ENCODE measurements at places on chromosomes 4 and X.

GRCh38 chr4:30838331-30838730 lies 118.2 kb downstream of the PCDH7 start:
- no peak for DNase-seq

- no peak for DNase-seq
Measured at GRCh38 chrX:39952989-39953388, 144.8 kb downstream of the BCOR start.

GRCh38 chrX:101462892-101463291 lies 22.4 kb upstream of the ARMCX4 start:
- no peak for DNase-seq

DNA sequence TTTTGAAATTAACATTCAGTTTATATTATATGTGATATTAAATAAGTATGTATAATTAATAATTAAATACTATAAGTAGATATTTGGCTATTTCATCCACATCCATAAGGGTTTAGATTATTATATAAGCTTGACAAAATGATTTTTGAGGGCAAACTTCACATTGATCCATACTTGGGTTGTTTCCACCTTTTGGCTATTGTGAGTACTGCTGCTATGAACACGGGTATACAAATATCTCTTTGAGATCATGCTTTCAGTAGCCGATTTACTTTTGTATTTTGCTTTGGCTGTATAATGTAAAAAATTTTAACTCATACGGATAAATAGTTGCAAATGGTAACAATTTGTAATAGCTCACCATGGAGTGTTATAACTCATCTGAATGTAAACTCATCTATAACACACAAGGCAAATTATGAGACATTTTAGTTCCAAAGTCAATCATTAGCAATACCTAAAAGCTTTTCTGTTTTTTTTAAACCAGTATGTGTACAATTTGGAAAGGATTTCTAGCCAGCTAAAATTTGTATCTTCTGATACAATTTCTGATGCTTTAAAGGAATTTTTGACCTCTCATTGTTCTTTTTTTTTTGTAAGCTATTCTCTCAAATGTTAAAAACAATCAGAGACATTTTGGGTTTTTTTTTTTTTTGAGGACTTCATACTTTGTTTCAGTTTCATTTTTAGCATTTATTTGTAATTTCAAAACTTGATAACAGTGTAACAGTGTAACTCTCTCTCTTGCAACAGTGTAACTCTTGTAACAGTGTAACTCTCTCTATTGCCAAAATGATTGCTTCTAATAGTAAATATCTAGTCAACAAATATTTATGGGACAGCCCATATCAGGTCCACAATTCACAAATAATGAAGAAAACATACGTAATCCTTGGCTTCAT lies 51.8 kb upstream of the ARX start:
- DNase-seq = no peak

DNA sequence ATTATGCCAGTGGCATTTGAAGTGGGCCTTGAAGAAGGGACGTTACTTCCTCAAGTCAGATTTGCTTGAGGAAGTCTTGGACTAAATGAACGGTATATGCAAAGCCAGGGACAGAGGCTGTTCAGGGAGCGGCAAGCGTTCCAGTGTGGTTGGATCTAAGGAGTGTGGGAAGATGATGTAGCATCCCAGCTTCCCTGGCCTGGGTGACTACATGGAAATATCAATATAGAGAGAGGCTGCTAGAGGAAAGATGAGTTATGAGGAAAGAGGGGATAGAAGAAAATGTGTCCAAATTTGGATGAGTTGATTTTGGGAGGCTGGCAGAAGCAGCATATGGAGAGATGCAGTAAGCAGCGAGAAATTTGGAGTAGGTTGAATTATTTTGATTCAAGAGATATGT lies 432.5 kb upstream of the TENM3 start:
- no peak for DNase-seq

- DNase-seq = no peak
Measured at GRCh38 chrX:110415440-110416170, 57.0 kb downstream of the RTL9 start.

GRCh38 chrX:136735601-136736000 lies 45.1 kb downstream of the ARHGEF6 start:
- no peak for DNase-seq

GRCh38 chrX:112935029-112935428 lies 94.4 kb upstream of the AMOT start:
- no peak for DNase-seq

- DNase-seq = no peak
Measured at GRCh38 chr4:85986266-85986665, 373.6 kb downstream of the MAPK10 start.

DNA sequence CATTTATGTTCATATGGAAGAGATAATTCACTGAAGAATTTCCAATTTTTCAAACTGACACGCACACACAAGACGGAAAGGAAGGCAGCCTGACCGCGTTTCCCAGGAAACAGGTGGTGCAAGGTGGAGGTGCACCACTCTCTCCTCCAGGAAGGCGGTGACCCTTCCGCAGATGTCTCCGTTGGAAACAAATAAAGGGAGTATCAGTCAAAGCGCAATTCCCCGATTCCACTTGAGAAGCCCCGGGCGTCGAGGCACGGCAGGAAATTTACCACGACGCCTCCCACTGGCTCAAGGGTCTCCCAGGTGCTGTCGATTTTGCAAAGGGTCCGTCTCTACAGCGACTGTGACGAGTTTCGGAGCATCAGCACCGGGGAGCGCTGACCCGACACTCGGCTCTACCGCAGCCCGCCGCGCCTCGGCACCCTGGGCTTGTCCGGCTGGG lies 770 bp upstream of the TIGD2 start:
- DNase-seq = no peak

DNA sequence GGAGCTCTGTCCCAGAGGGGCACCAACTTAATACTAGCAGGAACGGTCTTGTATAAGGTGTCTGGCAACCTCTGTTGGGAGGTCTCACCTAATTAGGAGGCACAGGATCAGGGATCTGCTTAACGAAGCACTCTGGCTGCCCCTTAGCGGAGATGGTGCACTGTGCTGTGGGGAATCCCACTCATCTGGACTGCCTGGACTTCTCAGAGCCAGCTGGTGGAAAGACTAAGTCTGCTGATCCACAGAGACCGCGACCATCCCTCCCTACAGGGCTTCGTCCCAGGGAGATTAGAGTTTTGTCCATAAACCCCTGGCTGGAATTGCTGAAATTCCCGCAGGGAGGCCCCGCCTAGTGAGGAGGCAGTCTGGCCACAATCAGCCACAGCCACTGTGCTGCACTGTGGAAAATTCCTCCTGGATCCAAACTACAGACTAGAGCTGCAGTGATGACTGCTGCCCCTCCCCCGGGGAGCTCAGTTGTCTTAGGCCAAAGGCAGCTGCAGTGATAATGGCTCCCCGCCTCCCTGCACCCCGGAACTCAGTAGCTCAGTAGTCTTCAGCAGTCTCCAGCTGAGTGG lies 22.0 kb upstream of the ZCCHC4 start:
- no peak for DNase-seq

DNA sequence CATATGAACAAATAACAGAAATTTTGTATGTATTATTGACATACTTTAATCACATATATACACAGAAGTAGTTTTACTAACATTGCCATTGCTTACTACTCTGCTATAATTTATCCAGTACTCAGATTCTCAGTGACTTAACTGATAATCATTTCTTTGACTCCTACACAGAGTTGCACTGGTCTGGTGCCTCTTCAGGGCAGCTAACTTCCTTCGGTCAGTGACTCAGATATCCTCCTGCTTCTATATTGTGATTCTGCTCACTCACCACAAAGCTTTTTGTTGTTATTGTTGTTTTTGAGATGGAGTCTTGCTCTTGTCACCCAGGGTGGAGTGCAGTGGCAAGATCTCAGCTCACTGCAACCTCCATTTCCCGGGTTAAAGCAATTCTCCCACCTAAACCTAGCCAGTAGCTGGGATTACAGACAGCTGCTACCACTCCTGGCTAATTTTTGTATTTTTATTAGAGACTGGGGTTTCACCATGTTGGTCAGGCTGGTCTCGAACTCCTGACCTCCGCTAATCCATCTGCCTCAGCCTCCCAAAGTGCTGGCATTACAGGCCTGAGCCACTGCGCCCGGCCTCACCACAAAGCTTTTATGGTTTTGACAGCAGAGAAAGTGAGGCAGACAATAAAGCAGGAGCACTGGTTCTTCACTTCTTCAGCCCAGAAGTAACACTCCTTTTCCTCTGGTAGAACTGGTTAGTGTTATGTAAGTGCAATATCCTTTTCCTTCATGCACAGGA lies 499.3 kb downstream of the EPHA5 start:
- no peak for DNase-seq

DNA sequence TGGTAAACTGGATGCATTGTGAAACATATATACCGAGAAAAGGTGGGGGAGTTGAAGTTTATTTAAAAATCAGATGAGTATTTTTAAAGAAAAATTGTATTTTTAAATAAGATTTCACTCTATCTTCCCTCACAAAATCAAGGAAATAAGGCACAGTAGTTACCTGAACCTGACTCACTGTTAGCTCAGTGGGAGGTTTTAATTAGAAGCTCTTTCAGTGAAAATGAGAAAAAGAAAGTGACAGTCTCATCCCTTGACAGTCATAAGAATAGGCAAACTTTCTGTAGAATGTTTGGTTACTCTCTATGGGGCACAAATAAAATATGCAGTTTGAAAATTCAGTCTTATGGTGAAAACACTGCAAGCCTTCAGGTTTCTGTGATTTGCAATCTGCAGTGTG lies 49.7 kb downstream of the GRXCR1 start:
- DNase-seq = no peak

- no peak for DNase-seq
Measured at GRCh38 chr4:96729641-96730040, 889.7 kb downstream of the PDHA2 start.

- no peak for DNase-seq
Measured at GRCh38 chr4:147724468-147725201, 7.3 kb upstream of the ARHGAP10 start.

Data from stimulated activated CD4-positive, alpha-beta T cell treated with anti-CD3 and anti-CD28 coated beads, Interleukin-4, amount 100 ng/mL, for 48 hours (primary cell).